Activated CD4-positive, alpha-beta memory T cell treated with anti-CD3 and anti-CD28 coated beads for 36 hours (primary cell): ENCODE measurements at places on chromosomes 2 and 18. TPM values are rescaled to one million over a fixed set of nuclear protein-coding genes. Genes with fewer than 3 reads are reported as not detected.

The HNMT gene
- not detected for total RNA-seq

The KLHL14 gene
- total RNA-seq, result not detected

DNA sequence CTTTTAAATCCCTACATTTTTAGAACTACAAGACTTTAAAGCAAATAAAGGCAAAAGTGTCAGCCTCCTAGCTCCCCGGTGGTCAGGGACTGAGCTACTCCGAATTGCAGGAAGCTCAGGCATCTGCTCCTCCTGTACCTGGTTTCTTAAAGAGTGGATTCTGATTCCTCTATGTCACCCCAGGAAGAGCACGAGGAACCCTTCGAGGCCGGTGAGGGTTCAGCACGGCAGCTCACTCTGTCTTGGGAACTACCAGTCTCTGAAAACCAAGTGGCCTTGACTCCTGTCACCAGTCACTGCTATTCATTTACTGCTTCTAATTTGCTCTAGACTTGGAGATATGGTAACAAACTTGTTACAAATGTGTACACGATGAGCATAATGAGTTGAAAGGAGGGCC lies 2.3 kb downstream of the PER2 start:
- H3K36me3 ChIP-seq, result no peaks in the 10 kb centered on the region
- no peak overlapping the region for H3K27ac ChIP-seq
- DNase-seq, result no peak
- H3K4me3 ChIP-seq, result no peak overlapping the region
- H3K4me1 ChIP-seq, result peaks cover 39% of the 10 kb centered on the region

- DNase-seq, result no peak
- no peak overlapping the region for H3K4me3 ChIP-seq
- peaks cover 49% of the 10 kb centered on the region for H3K4me1 ChIP-seq
- no peak overlapping the region for H3K27ac ChIP-seq
Measured at GRCh38 chr2:169834401-169834800, 7.1 kb downstream of the UBR3 start.

DNA sequence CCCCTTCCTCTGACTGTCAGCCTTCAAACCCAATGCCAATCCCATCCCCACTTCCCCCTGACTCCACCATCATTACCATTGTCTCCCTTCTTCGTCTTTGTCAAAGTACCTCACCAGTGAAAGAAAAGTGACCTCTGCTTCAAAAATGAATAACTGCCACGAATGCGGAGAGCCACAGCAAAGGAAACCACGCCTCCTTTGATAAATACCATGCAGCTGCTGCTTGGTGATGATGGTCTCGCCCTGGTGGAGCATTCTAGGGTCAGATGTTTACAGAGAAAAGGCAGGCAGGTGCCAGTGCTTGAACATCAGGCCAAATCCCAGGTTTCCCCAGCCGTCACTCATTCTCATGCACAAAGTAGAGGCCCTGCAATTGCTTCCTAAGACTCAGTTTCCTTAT lies 162.2 kb downstream of the BCL11A start:
- no peaks in the 10 kb centered on the region for H3K36me3 ChIP-seq
- H3K27me3 ChIP-seq, result peaks cover 1% of the 10 kb centered on the region
- DNase-seq, result no peak

The REG3G gene
- not detected for total RNA-seq

The POMC gene
- 4.2 TPM for total RNA-seq

DNA sequence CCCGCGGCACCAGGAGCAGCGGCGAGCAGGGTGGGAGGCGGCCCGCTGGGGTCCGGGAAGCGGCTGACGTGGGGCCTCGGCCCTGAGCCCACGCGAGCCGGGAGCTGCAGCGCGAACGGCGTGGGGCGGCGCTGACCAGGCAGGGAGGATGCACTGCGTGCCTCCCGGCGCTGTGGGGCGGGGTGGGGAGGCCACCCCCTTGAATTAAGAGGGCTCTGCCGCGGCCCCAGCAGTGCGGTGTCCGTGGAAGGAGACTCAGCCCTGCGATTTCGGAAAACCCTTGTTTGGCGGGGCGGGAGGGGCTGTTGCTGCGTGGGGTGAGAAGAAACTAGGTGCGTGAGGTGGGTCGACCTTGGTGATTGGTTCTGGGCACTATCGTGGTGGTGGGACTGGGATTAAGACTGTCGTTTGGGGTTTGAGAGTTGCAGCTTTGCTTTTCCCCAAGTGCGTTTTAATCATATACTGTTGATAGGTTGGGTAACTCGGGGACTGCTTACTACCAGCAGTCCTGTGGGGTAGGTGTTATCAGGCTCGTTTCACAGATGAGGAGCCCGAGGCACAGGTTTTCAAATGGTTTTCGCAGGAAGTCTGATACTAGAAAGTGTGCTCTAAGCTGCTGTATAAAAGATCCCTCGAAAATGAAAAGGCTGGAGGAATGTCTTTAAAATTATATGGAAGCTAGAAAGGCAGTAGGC lies 722 bp downstream of the ACSL3 start:
- H3K4me3 ChIP-seq, result no peak overlapping the region
- peaks cover 2% of the 10 kb centered on the region for H3K36me3 ChIP-seq
- peak overlapping the region; percentile 84 for H3K27ac ChIP-seq
- H3K4me1 ChIP-seq, result peaks cover 5% of the 10 kb centered on the region

The NYAP2 gene
- not detected for total RNA-seq

DNA sequence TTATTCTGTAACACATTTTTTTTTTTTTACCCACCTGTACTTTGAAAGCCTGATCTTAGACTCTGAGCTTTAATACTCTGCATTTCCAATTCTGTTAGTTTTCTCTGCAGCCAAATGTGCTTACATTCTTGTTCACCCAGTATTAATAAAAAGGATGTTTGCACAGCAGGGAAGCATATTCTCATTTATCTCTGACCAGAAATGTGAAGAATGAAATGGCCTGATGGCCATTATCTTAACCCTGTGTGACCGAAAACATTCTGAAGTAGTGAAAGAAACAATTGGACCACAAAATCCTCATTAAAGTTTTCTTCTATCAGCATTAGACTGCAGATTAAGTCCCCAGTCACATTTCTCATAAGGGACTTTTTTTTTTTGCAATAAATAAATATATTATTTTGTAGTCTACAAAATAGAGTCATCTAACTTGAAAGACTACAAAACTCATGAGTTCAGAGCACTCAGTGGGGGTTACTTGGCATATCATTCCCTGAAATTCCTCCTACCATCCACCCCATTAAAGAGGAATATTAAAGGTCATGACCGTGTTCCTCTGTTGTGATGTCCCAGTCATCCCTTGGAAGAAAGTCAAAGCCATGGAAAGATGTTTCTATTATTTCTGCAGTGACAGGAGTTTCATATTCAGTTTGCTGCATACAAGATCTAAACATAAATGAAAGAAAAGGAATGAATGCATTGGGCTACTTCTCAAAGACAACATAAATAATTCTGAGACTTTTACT lies 364.4 kb downstream of the RND3 start:
- H3K4me1 ChIP-seq, result no peaks in the 10 kb centered on the region
- H3K27me3 ChIP-seq, result no peaks in the 10 kb centered on the region
- no peak overlapping the region for H3K27ac ChIP-seq
- H3K4me3 ChIP-seq, result no peak overlapping the region
- H3K36me3 ChIP-seq, result no peaks in the 10 kb centered on the region
- DNase-seq, result no peak

The MAB21L4 gene
- not detected for total RNA-seq

The MC2R gene
- total RNA-seq, result not detected

GRCh38 chr2:232463701-232464543 lies 8.0 kb downstream of the ALPI start:
- H3K4me1 ChIP-seq, result no peaks in the 10 kb centered on the region
- DNase-seq, result no peak
- no peak overlapping the region for H3K4me3 ChIP-seq
- H3K27ac ChIP-seq, result no peak overlapping the region
- H3K36me3 ChIP-seq, result no peaks in the 10 kb centered on the region

- H3K27me3 ChIP-seq, result no peaks in the 10 kb centered on the region
- H3K4me1 ChIP-seq, result no peaks in the 10 kb centered on the region
- DNase-seq, result no peak
- H3K4me3 ChIP-seq, result no peak overlapping the region
- no peak overlapping the region for H3K27ac ChIP-seq
Measured at GRCh38 chr2:232731470-232731869, 34.3 kb downstream of the GIGYF2 start.

The ZBTB7C gene
- 0.05 TPM for total RNA-seq

The LCT gene
- total RNA-seq, result 0.05 TPM

The CLEC4F gene
- total RNA-seq, result not detected

DNA sequence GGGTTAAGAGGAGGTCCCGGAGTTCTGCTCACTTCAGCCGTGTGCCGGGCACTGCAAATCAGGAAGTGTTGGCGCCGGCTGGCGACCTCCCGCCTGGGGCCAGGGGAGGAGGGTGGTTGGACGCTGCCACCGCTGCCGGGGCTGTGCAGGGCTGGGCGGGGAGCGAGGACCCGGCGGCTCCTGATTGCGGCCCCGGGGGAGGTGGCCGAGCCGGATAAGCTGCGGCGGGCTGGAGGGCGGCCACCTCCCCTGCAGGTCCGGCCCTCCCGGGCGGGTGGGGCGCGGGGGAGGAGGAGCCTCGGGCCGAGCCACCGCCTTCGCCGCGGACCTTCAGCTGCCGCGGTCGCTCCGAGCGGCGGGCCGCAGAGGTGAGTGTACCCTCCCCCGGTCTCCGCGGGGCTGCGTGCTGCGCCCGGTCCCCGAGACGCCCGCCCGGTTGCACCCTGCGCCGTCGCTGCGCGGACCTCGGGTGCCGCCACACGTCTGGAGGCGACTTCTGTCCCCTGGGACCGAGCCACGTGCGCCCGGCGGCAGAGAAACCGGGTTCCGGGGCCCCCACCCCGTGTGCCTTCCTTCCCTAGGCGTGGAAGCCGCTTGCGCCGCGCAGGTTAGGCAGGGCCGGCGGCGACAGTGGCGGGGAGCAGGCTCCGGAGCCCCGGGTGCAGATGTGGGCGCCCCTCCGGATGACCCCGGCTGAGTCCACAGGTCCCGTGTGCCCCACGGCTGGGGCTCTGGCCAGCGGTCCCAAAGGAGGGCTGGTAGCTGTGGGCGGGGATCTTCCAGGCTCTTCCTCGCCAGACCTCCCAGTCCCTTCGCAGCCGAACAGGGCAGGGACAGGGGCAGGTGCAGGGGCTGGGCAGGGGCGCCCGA lies at the start of gene STEAP3:
Gene STEAP3 (plus strand): TSS at position 314 of the 870 bp plus-strand sequence. CDS start 7,179 bp downstream, outside the sequence.
- no peak for DNase-seq
- no peaks in the 10 kb centered on the region for H3K36me3 ChIP-seq
- H3K4me3 ChIP-seq, result no peak within 1 kb of the TSS
- peaks cover 46% of the 10 kb centered on the region for H3K27me3 ChIP-seq

DNA sequence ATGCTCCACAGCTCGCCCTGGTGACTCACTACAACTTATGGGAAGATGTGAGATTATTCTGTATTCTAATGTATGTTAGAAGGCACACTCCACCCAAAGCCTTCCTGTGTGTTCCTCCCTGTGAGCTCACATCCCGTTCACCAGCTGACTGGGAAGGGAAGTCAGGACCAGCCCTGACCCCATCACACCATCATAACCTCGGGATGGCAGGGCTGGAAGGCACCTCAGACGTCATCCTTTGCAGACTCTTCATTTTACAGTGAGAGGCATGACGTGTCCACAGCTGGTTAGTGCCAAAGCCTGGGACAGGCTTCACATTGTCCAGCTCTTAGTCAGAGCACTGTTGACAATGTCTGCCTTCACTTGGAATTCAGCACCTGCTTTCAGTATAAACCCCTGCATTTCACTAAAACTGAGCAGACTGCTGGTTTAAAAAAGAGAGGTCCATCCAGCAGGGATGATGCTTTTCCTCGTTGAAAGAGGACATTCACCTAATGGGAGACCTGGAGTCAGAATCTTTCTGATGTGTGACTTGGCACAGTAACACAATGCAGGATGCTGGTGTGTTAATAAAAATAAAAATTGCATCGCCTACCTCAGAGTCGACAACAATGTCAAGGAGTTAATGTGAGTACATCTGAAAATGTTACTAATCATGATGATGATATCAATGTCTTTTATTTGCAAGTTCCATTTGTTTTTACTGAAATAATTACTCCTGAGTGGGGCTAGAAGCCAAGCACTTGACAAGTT lies 418.0 kb upstream of the TNP1 start:
- peaks cover 2% of the 10 kb centered on the region for H3K27me3 ChIP-seq
- no peak for DNase-seq
- no peaks in the 10 kb centered on the region for H3K36me3 ChIP-seq

DNA sequence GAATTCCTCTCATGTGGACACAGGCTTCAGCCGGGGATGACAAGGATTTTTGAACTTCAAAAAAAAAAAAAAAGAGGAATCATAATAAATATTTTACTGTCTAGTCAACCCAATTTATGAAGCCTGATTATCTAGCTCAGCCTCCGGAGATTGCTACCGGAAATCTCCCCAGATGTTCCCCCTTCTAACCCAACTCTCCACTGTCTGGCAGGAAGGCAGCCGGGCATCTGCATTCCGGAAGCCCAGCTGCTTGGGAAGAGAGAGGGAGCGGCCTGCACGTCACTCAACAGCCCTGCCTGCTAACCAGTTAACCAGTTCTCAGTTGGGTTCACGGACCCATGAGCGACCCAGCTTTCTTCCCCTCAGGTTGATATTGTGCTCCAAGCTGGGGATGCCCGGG lies 87.2 kb upstream of the POU3F3 start:
- no peak overlapping the region for H3K4me3 ChIP-seq
- H3K27ac ChIP-seq, result no peak overlapping the region
- DNase-seq, result no peak
- H3K36me3 ChIP-seq, result no peaks in the 10 kb centered on the region

The NEU4 gene
- total RNA-seq, result 0.36 TPM

DNA sequence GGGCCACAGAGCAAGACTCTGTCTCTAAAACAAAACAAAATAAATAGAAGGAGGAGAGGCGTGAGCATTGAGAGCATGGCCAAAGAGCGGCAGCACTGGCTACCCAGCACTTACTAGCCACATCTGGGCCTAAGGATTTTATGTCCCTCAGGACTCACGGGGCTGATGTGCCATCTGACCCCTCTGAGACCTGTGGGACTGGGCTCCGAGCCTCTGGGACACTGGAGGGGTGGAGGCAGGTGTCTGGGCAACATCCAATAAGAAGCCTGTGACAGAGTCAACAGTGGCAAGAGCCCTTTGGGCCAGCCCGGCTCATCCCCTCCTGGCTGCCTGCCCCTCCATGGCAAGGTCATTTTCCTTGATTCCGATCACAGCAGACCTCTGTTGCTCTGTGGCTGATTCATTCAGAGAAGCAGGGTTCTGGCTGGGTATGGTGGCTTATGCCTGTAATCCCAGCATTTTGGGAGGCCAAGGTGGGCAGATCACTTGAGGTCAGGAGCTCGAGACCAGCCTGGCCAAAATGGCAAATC lies 60.7 kb downstream of the RRM2 start:
- no peak overlapping the region for H3K4me3 ChIP-seq
- no peaks in the 10 kb centered on the region for H3K4me1 ChIP-seq
- no peaks in the 10 kb centered on the region for H3K27me3 ChIP-seq
- H3K27ac ChIP-seq, result no peak overlapping the region
- H3K36me3 ChIP-seq, result peaks cover 13% of the 10 kb centered on the region

GRCh38 chr2:74858281-74858680 lies 24.4 kb downstream of the HK2 start:
- DNase-seq, result no peak
- no peak overlapping the region for H3K4me3 ChIP-seq
- H3K36me3 ChIP-seq, result peaks cover 26% of the 10 kb centered on the region
- H3K4me1 ChIP-seq, result peaks cover 9% of the 10 kb centered on the region
